ENCODE measurements at places on chromosomes 7 and 10. TPM values are rescaled to one million over a fixed set of nuclear protein-coding genes. Genes with fewer than 3 reads are reported as not detected.

DNA sequence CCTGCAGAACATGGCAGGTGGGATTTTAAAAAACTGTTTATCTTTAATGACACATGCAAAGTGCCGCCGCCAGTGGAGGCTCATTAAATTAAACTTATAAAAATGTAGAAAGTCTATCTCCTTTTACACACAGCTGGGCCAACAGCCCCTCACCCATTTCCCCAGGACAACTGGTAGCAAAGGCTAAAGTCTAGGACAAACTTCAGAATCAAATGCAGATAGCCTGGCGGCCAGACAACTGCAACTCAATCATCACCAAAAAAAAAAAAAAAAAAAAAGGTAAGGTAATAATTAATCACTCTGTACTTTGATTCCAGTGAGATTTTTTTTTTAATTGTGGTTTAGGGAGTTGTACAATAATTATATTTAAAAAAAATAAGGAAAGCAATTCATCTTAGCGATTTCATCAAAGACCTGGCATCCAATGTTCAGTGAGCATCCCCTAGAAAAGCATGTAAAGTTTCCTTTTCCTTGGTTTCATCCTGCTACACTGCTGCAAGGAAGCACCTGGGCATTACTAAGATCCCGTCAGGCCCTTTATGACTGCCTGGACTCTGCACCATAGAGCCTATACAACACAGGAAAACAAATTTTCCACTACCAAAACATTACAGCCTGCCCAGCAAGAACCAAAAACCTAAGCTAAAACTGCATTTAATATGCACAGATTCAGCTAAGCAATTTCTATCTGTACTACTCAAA, 98.5 kb downstream of the GRB10 start:
- no peak for DNase-seq

GRCh38 chr7:114466917-114467316, 52.3 kb downstream of the FOXP2 start:
- DNase-seq: no peak

GRCh38 chr7:362402-363096, 72.6 kb downstream of the FOXL3 start:
- no peak for DNase-seq

- DNase-seq: no peak
These were observed 41.9 kb upstream of the PSMG3 start for GRCh38 chr7:1611708-1612241.

DNA sequence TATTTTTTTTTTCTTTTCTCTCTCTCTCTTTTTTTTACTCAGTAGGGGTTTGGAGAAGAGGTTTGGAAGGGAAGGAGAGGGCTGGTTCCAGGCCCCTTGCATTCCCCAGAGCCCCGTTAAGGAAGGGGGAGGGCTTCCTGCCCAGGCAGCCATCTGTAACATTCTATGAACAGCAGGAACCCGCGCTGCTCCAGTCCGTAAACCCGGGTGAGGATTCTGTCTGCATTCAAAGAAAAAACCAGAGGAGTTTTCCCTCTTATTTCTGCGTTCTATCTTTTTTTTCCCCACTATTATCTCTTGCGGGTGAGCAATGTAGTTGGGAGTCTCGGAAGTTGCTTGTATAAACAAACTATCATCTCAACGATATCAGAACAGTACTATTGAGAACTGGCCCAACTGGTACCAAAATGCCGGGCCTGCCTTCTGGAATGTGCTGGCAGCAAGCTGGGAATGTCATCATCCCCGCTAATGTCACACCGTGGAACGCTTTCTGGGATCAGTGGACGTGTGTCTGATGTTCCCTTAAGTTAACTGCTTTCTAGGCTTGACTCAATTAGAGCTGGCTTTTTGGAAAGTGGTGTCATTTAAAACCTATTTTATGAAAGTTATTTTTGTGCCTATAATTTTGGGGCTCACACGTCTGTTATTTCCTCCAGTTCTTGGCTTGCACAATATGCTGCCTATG, 153.1 kb upstream of the MEOX2 start:
- DNase-seq: no peak

DNA sequence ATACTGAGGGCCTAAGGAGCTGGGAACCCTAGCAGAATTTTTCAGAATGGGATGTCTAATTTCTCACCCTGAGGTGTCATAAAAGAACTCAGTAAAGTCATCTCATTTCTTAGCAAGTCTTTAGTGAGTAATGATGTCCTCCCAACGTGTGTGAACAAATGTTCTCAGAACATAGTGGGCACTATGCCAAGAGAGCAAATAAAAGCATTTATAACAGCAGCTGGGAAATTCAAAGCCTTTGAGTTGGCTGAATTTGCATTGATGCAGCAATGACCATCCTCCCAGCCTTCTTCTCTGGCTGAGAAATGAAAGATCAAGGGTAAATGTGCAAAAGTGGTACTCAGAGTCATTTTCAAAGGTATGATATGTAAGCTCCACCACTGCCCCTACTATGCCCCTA, 109.4 kb downstream of the FAM107B start:
- DNase-seq: peak; percentile 26

DNA sequence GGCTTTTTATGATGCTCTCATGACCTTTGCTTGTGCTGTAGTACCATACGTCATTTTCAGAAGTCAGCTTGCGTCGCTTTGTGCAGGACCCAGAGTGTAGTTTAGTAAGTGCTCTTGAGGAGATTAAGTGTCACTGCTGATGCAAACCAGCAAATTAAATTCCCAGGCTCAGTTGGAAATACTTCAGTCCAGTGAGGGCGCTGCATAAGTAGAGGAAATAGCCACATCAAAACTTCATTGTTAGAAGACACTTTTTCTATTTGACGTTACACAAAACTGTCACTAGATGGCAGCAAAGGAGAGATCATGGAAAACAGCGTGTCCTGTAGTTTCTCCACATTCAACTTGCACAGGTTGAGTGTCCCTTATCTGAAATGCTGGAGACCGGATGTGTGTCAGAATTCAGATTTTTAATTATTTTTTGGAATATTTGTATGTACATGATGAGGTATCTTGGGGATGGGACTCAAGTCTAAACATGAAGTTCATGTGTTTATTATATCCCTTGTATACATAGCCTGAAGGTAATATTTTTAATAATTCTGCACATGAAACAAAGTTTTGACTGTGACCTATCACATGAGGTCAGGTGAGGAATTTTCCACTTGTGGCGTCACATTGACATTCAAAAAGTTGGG, 7.9 kb downstream of the ZNF22 start:
- peak; percentile 79 for DNase-seq

GRCh38 chr10:23343591-23344240, 881 bp downstream of the C10orf67 start:
- DNase-seq: peak; percentile 58

DNA sequence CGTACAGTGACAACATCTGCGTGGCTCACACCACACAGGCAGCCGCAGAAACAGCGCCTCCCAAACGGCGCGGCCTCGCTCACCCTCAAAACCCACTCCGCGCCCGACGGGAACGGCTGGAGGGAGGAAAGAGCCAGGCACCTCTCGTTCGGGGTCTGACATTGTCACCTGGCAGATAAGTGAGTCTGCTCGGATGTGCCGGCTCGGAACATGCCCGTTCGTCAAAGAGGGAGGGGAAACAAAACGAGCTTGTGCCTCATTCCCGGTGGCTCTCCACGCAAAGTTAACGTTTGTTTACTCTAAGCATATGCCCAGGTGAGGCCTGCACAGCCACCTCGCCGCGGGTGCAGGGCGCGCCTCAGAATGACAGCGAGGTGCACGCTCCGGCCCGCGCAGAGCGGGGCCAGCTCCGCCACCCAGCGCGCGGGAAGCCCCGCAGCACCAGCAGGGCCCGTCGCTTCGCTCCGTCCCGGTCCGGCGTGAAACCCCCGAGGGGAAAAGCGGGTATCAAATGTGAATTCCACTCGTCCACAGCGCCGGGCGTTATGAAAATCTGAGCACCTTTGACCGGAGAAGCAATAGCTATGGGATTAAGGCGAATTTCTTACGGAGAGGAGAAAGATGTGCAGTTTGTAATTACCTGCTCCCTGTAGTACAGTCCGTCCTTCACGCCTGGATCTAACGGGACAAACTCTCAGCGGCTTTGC, 13.1 kb downstream of the CNPY1 start:
- DNase-seq: peak; percentile 12

DNA sequence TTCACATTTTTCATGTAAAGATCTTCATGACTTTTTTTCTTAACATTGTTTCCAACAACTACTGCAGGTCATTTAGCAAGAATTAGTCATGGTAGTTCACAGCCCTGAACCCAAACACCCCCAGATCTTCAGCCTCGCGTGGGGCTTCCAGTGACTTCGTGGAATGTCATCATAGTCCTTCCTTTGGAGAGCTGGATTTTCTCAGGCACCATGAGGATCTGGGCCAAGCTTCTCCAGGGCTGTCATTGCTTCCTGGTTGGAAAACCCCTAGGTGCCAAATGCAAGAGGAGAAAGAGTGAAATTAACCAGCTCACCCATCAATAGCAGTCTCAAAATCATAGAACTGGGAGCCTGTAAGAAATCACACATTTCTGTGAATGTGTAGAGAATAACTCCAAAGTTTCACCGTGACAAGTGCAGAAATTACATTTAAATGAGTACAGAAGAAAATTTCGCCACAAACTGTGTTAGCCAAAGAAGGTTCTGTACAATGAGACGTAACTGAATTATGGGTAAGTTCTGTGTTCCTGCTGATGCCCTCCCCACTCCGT, 175.4 kb downstream of the CELF2 start:
- DNase-seq: no peak

GRCh38 chr7:74417419-74417971, 36.2 kb upstream of the GTF2IRD1 start:
- DNase-seq: peak; percentile 47

GRCh38 chr10:28812384-28813372, 135.4 kb downstream of the BAMBI start:
- no peak for DNase-seq

DNA sequence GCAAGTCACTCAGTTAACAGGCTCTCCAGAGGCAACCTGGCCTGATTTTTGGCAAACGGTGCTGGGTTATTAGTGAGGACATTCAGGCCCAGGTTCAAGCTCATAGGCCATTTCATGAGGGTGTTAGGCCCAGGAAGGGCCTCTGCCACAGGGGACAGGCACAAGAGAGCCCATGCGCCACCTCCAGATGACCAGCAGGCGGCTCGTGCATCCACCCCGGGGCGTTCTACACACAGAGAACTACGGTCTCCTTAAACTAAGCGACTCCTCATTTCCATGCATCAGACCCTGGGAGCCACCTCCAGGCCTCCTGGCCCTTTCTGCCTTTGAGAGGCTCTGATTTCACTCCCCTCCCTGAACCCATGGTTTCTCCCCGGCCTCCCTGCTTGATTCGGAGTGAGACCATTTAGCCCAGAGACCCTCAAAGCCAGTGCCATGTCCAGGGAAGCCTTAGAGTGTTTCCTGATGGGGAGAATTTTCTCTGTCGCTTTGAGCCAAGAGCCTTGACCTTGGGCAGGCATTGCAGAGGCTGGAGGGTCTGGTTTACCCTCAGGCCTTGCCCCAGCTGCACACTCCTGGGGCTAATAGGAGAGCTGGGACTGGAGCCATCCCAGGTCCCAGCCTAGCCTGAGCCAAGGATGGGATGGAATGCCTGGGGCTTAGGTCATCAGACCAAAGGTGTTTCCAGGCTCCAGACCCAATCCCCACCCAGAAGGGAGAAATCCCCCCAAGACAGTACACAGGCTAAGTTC, 188.0 kb downstream of the GRID1 start:
- DNase-seq: no peak

- no peak for DNase-seq
These were observed 287.5 kb upstream of the NPVF start for GRCh38 chr7:25515633-25516275.

GRCh38 chr7:17467386-17467945, 169.0 kb downstream of the AHR start:
- no peak for DNase-seq

GRCh38 chr7:132135746-132136385, 440.4 kb downstream of the PLXNA4 start:
- DNase-seq: no peak

DNA sequence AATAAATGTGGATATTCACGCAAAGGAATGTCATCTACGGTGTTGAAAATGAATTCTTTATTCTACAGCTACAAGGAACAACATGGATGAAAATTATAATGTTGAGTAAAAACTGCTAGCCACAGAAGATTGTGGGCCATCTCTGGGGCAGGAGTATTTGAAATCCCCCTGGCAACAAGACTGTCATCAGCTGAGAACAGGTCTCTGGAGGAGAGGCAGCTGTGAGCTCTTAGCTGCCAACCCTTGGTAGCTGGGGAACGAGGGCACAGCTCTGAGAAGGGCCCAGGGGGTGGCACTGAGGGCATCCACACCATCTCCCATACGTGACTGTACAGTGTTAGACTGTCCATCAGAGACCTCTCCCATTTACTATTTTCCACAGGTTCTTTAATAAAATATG, 340.1 kb upstream of the MGMT start:
- no peak for DNase-seq

GRCh38 chr10:11658801-11659368, 47.4 kb upstream of the USP6NL start:
- no peak for DNase-seq

- DNase-seq: peak; percentile 32
These were observed 12.5 kb downstream of the CCSER2 start for GRCh38 chr10:84340632-84341537.

DNA sequence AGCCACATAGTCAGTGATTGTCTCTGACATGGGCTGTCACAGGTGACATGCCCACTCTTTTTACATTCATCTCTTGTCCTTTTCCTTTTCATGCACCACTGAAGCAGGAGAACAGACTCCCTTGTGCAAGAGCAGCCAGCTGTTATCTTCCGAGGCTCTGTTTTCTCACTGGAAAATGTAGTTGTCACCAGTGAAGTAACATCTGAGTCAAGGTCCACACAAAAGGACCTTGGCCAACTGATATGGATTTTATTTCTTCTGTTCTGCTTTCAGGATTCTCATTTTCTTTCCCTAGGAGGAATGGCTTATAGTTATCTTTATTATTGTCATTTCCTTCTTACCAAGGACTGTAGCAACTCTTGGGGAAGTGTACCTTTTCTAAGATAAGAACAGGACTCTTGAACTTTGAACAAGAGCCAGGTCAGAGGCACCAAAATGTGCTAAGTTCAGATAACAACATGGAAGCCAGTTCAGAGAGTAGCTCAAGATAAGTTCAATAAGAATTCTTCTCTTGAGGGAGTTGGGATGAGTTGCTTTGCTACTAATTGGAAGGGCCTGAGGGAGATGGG, 22.7 kb downstream of the AVPI1 start:
- no peak for DNase-seq

GRCh38 chr7:3725155-3726059, 424.4 kb downstream of the SDK1 start:
- no peak for DNase-seq

- no peak for DNase-seq
These were observed 30.5 kb downstream of the ABCB1 start for GRCh38 chr7:87570178-87570577.

Gene ACBD7
- total RNA-seq: 0.48 TPM

Gene ADD3
- total RNA-seq: 341 TPM

Gene IQUB
- 0.09 TPM for total RNA-seq

Gene ITPRID1
- not detected for total RNA-seq

Gene SYT15B
- total RNA-seq: 0.09 TPM

Gene UNCX
- not detected for total RNA-seq

Gene ANKRD1
- not detected for total RNA-seq

Gene EBLN1
- total RNA-seq: not detected

Gene FAM25C
- not detected for total RNA-seq

Gene PTEN
- total RNA-seq: 107 TPM

Gene PILRB
- 143 TPM for total RNA-seq

Gene SPAM1
- total RNA-seq: not detected

Gene SFTPD
- not detected for total RNA-seq

Gene C10orf62
- not detected for total RNA-seq

Gene TMEM229A
- total RNA-seq: not detected

Gene ZNF107
- 10.4 TPM for total RNA-seq
